Activated CD4-positive, alpha-beta T cell treated with anti-CD3 and anti-CD28 coated beads, Interleukin-2, amount 50 U/mL, for 4 hours (primary cell): ENCODE measurements at places on chromosomes 6 and 20.

DNA sequence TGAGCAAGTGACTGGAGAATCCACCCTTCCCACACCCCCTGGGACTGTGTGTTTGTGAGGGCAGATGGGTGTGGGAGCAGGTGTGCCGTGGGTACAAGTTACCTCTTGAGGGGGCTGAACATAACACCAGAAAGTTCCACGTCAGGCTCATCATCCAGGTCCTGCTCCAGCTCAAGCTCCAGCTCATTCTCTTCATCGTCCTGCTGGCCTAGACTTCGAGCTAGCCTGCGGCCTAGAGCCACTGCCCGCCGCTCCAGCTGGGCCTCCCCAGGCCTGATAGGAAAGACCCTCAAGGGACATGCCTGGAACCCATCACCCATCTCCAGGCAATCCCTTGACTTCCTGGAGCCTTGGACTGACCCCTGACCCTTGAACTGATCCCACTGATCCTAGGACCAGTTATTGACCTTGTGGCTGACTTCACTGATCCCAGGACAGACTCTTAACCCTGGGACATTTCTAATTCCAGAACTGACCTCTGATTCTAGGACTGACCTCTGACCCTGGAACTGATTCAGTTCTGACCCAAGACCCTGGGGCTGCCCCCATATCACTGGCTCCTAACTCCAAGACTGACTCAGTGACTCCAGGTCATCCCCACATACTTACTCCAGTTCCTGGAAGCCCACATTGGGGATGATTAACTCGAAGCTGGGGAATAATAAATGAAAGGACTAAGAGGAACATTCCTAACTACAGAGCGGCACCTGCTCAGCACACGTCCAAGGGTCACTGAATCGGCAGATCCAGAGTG is 11.8 kb upstream of the SPAG4 start:
- DNase-seq: no peak

DNA sequence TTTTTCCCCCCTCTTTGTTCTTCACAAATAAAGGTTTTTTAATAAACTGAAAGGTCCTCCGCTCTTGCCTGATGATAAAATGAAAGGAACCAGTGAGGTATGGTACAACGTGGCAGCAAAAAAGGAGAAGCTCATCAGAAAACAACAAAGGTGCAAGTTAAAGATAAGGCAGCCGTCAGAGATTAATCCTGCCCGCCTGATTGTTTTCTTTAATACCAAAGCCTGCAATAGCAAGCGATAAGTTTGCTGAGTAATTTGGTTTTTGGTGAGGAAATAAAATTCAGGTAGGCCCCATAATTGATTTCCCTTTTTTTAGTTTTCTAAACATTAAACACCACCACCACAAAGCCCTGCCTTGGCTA is 177.9 kb downstream of the MBOAT1 start:
- DNase-seq: no peak

- no peak for DNase-seq
Observed at GRCh38 chr6:125165256-125165655, 11.7 kb downstream of the TPD52L1 start.

DNA sequence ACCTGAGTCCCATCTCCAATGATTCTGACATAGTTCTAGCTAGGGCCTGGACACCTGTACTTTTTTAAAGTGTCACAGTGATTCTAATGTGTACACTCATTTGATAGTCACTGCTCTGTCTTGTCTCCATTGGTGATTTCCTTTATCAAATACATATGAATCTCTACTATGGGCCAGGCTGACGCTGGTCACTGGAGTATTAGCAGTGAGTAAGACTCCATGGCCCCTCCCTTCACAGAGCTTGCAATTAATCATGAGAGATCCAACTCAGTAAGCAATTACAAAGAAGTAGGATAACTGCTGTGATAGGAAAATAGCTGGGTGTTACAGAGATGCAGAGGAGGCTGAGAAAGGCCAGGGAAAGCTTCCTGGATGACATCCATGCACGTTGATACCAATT is 19.3 kb upstream of the SASH1 start:
- no peak for DNase-seq

- DNase-seq: no peak
Observed at GRCh38 chr20:49132995-49133478, 55.1 kb downstream of the STAU1 start.

DNA sequence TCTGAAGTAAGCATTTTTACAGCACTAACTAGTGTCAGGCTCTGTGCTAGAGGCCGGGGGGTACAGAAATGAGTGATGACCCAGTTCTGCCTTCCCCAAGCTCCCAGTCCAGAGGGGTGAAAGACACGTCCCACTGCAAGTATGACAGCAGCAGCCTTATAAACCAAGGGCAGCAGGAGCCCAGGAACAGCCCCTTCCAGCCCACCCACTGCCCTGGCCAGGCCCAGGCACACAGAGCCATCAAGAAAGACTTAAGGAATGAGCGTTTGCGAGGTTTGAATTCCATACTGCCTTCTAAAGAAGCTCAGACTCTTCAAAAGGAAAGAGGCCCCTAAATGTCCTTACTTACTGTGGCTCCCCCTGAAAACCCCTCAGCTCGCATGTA is 10.0 kb downstream of the TRERF1 start:
- DNase-seq: no peak

DNA sequence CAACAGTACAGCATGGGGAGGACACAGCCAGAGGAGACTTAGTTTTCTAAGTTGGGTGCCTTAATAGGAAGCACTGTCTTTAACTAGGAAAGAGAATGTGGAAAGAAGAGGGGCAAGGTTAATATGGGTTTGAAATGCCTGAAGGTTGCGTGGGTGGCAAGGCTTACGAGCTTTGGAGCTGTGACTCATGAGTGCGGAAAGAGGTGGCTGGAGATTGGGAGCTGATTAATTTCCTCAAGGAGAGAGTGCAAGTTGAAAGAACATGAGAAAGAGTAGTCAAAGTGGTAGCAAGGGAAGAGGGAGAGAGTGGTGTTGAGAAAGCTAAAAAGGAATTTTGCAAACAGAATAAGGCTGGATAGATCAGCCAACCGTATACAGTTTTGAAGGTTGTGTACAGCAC is 315.1 kb upstream of the PRND start:
- no peak for DNase-seq

DNA sequence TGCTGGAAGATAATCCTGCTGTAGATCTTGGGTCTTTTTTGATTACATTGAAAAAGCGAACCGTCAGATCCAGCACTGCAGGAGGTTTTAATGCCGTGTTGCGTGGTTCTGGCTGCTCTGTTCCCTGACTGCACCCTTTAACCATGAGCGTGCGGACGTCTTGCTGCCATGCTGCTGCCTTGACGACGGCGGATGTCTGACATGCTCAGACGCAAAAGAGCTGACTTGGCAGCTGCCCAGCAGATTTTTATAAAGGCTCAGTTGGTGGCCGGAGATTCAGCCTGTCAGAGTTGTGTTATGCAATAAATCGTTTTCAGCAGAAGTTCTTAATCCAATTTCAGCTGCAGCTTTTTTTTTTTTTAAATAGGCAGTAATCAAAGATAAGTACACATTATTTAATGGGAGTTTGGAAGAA is 119.4 kb downstream of the JARID2 start:
- no peak for DNase-seq

DNA sequence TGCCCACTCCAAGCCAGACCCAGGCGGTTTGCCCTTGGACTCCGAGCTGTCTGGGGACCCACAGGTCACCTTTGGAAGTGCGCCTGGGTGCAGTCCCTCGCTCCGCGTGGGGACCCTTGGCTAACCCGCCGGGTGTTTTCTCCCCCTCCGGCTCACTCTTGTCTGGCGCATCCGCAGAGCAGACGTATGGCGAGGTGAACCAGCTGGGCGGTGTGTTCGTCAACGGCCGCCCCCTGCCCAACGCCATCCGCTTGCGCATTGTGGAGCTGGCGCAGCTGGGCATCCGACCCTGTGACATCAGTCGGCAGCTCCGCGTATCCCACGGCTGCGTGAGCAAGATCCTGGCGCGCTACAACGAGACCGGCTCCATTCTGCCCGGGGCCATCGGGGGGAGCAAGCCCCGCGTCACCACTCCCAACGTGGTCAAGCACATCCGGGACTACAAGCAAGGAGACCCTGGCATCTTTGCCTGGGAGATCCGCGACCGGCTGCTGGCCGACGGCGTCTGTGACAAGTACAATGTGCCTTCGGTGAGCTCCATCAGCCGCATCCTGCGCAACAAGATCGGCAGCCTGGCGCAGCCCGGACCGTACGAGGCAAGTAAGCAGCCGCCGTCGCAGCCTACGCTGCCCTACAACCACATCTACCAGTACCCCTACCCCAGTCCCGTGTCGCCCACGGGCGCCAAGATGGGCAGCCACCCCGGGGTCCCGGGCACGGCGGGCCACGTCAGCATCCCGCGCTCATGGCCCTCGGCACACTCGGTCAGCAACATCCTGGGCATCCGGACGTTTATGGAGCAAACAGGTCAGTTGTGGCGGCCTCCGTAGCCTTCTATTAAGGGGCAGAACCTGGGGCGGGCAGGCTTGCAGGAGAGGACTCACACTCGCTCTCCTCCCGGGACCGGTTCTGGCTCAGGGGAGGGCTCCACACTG is 1.1 kb downstream of the PAX1 start:
- no peak for DNase-seq

GRCh38 chr6:6125495-6125894 is 118.8 kb upstream of the NRN1 start:
- DNase-seq: no peak

DNA sequence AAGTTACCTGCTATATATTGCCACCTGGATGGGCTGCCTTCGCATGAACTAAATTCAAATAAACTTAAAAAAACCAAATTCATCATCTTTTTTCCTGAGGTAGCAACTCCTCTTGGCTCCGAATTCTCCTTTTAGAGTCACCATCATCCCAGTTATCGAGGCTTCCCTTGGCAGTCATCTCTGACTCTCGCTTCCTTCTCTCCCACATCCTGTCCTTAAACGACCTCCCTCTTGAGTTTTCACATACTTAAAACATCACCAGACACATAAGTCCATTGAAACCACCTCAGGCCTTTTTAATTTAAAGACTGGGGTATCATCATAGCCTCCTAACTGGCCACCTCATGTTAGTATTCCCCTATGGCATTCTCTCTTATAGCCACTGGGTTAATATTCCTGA is 296.1 kb upstream of the FLRT3 start:
- no peak for DNase-seq

GRCh38 chr6:142761756-142762155 is 183.2 kb downstream of the HIVEP2 start:
- DNase-seq: no peak

DNA sequence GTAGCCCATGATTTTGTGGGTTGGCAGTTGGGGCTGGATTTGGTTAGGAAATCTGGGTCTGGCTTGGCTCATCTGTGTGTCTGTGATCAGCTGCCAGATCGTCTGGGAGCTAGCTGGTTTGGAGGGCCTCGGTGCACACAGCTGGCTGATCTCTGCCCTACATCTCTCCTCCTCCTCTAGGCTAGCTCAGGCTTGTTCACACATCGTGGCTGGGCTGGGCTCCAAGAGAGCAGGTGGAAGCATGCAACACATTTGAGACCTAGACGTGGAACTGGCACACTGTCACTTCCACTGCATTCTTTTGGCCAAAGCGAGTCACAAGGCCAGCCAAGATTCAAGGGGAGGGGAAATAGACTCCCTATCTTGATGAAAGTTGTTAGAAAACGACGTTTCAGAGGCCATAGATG is 15.9 kb downstream of the NDUFAF5 start:
- DNase-seq: no peak

GRCh38 chr20:16713066-16713465 is 16.8 kb upstream of the SNRPB2 start:
- no peak for DNase-seq

DNA sequence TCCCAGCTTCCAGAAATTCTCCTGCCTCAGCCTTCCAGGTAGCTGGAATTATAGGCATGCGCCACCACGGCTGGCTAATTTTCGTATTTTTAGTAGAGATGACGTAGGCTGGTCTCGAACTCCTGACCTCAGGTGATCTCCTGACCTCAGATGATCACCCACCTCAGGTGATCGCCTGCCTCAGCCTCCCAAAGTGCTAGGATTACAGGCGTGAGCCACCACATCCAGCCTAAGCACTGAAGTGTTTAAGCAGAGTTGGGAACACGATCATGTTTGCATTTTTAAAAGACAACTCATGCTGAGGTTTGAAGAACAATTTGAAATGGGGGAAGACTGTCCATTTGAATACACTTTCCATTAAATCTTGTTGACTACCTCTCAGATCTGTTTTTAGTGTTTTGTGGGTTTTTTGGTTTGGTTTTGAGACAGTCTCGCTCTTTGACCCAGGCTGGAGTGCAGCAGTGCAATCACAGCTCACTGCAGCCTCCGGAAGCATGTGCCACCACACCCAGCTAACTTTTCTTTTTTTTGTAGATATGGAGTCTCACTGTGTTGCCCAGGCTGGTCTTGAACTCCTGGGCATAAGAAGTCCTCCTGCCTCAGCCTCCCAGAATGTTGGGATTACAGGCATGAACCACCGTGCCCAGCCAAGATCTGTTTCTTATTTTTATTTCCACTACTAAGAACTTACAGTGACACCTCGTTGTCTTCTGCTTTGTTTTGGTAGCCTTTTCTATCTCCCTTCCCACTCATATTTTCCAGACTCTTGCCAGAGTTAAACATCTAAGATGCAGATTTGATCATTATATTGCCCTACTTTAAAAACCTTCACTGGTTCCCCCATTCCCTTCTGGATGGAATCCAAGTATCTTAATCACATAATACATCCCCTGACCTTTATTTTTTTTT is 5.5 kb downstream of the CASP8AP2 start:
- no peak for DNase-seq

- DNase-seq: no peak
Observed at GRCh38 chr20:18847226-18847755, 33.7 kb downstream of the SCP2D1 start.

GRCh38 chr20:48031122-48031521 is 245.8 kb upstream of the SULF2 start:
- DNase-seq: no peak

- DNase-seq: no peak
Observed at GRCh38 chr6:39962831-39963230, 28.6 kb upstream of the MOCS1 start.

DNA sequence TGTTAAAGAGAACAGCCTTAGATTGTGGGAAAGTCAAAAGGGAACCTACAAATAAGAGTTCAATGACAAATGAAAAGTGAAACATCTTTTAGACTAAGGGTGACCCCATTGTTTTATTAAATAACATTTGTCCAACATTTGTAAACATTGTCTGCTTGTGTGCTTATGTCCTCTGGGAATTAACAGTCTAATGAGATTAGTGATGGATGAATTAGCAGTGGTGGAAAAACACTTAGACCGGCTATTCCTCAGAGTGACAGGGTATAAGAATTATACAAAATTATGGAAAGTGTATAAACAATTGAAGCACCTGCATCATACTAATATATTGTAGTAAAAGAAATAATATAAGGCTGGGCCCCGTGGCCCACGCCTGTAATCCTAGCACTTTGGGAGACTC is 29.3 kb upstream of the HFE start:
- no peak for DNase-seq

DNA sequence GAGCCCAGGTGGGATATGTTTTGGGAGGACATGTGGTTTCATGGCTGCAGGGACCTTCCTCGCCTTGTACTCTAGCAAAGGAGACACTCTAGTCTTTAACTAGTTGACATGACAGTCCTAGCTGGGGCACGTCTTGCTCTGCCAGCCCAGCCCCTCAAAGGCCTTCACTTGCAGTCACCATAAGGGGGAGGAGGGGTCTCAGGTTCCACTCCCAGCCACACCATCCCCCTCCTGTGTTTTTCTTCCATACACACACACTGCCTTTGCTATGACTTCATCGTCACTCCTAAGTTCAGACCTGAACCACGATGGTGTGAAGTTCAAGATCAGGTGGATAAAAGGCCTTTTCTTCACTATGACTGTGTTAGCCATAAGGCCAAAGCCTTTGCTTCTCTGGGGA is 13.5 kb downstream of the ULBP1 start:
- DNase-seq: no peak
